ENCODE measurements at places on chromosomes 5 and 9. TPM values are rescaled to one million over a fixed set of nuclear protein-coding genes. Genes with fewer than 3 reads are reported as not detected.

RALGPS1 gene
- total RNA-seq, result 17.7 TPM

GRCh38 chr5:31197183-31197582 lies 3.7 kb downstream of the CDH6 start:
- DNase-seq, result no peak
- H3K36me3 ChIP-seq, result no peaks in the 10 kb centered on the region
- H3K27me3 ChIP-seq, result peaks cover 4% of the 10 kb centered on the region

DNA sequence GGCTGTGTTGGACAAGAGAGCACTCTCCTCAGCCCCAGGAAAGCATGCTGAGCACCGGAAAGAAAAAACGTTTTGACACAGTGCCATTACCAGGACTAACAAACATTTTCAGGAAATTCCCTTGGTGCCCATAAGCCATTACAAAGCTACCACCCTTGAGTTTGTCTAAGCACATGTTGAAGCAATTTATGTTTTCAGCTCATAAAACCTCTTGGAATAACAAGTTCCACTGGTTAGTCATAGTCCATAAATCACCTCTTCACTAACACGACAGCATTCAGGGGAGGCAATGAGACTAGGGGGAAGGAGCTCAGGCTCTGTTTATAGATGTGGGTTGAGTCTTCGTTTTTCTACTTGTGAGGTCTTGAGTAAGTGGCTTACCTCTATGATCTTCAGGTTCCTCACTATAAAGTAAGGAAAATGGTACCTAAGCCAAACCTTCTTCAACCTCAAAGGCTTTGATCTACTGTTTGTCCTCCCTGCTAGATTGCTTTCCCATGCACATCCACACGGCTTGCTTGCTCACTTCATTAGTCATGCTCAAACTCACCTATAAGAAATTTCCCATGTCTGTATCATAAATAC lies 65.4 kb downstream of the DRD1 start:
- no peak for DNase-seq
- H3K4me1 ChIP-seq, result no peaks in the 10 kb centered on the region
- H3K27me3 ChIP-seq, result no peaks in the 10 kb centered on the region
- H3K27ac ChIP-seq, result no peak overlapping the region
- no peaks in the 10 kb centered on the region for H3K36me3 ChIP-seq

SPINK4 gene
- total RNA-seq, result not detected

NEUROG1 gene
- not detected for total RNA-seq

TMEM171 gene
- 0.59 TPM for total RNA-seq

ITK gene
- total RNA-seq, result 0.90 TPM

GRCh38 chr9:130107234-130107861 lies 53.6 kb downstream of the GPR107 start:
- no peak overlapping the region for H3K4me3 ChIP-seq
- no peak overlapping the region for H3K27ac ChIP-seq
- H3K27me3 ChIP-seq, result no peaks in the 10 kb centered on the region

ORM2 gene
- not detected for total RNA-seq

CARD9 gene
- 1.1 TPM for total RNA-seq

DNA sequence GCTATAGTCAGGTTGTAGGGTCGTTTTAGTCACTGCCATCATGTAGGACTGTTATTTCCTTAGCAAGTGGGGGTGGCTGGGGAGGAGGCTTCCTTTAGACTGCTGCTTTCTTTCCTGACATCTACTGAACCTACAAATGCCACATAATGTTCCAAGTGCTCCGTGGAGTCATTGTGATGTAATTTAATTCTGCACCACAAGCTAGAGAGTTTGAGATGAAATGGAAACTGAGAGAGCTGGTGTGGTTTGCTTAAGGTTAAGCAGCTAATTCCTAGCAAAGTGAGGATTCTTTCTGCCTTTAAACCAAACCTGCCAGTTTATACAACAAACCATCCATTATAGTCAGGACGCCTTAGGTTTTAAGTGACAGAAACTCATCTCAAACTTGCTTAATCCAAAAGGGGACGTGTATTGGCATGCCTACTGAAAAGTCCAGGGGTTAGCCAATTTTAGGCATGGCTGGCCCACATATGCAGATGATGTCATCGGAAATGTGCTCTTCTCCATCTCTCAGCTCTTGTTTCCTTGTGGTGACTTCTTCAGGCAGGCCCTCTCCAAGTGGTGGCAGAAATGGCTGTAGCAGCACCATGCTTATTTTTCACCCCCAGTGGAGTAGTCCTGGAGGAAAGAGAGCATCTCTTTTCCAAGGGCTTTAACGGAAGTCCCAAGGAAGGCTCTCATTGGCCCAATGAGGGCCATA lies 30.5 kb downstream of the ZNF618 start:
- H3K27ac ChIP-seq, result no peak overlapping the region
- DNase-seq, result peak; percentile 38
- no peaks in the 10 kb centered on the region for H3K36me3 ChIP-seq
- H3K4me1 ChIP-seq, result no peaks in the 10 kb centered on the region
- no peaks in the 10 kb centered on the region for H3K27me3 ChIP-seq
- no peak overlapping the region for H3K4me3 ChIP-seq

CFAP157 gene
- total RNA-seq, result not detected

GRCh38 chr5:25568294-25568693 lies 923.5 kb upstream of the CDH10 start:
- no peaks in the 10 kb centered on the region for H3K27me3 ChIP-seq
- no peak overlapping the region for H3K4me3 ChIP-seq
- H3K36me3 ChIP-seq, result no peaks in the 10 kb centered on the region
- no peak for DNase-seq
- H3K4me1 ChIP-seq, result no peaks in the 10 kb centered on the region
- H3K27ac ChIP-seq, result no peak overlapping the region

DNA sequence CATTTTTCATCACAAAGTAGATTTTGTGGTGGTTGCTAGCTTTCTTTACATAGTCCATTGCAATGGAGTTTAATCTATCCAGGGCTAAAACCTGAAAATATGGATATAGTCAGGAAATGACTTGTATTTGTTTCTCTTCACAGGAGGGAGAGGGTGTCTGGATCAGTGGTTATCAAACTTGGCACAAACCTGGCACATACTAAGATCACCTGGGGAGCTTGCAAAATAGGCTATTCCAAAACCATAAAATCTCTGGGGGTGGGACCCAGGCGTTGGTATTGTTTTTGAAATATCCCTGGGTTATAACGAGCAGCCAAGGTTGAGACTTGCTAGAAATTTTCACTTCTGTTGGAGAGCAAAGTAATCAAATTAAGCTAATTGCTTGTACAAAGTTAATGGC lies 179.9 kb downstream of the PCSK1 start:
- no peaks in the 10 kb centered on the region for H3K27me3 ChIP-seq
- no peaks in the 10 kb centered on the region for H3K4me1 ChIP-seq
- H3K36me3 ChIP-seq, result no peaks in the 10 kb centered on the region
- no peak overlapping the region for H3K4me3 ChIP-seq

IL11RA gene
- 108 TPM for total RNA-seq

DNA sequence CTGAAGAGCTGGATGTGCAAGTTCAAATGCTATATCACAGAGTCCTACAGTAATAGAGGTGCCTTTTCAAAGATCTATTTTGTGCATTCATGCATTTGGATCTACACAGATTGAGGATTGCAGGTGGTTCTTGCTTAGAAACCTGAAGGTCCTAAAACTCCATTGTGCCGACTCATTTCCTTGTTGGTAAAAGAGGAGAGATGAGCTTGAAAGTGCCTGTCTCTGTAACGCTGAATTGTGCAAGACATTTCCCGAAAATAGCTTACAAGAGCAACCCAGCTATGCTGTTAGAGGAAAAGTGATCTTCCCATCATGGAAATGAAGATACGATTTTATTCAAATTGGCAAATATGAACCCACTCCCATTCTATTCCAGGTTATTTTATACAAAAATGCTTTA lies 110.7 kb upstream of the CXCL14 start:
- H3K4me1 ChIP-seq, result no peaks in the 10 kb centered on the region
- H3K4me3 ChIP-seq, result no peak overlapping the region
- H3K27ac ChIP-seq, result no peak overlapping the region

RFESD gene
- 2.5 TPM for total RNA-seq

DNA sequence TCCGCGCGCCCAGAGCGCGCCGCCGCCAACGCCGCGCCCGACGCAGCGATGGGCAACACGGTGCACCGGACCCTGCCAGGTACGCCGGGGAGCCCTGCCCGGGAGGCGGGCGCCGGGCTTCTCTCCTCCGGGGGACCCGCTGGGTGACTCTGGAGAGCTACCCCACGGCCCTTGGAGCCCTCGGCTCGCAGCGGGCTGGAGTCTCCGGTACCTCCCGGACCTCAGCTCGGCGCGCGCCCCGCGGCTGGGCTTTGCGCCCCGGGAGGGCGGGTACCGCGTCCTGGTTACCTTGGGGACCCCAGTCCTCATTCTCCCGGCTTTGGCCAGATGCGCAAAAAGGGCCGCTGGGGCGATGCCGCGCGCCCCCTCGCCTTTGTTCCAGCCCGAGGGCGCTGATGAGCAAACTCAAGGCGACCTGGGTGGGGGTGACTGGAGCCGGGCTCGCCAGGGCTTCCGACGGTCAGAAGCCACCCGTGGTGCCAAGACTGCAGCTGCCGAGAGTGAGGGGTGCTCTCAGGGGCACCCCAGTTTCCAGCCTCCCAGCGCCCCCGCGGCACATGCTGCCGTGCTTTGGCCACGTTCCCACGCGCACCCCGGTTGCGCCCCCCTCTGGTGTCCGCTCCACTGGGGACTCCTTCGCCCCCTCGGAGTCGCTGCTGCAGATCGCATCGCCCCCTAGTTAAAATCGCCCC lies 442 bp downstream of the NEURL1B start:
- peak overlapping the region; percentile 94 for H3K27ac ChIP-seq
- H3K4me3 ChIP-seq, result peak overlapping the region; percentile 90
- no peaks in the 10 kb centered on the region for H3K36me3 ChIP-seq
- DNase-seq, result no peak

- no peaks in the 10 kb centered on the region for H3K36me3 ChIP-seq
- H3K27ac ChIP-seq, result no peak overlapping the region
- H3K4me3 ChIP-seq, result no peak overlapping the region
- no peaks in the 10 kb centered on the region for H3K27me3 ChIP-seq
Measured at GRCh38 chr5:62093976-62094375, 212.0 kb upstream of the KIF2A start.

ZFP37 gene
- total RNA-seq, result 1.0 TPM

NUDT12 gene
- total RNA-seq, result 6.2 TPM

DNA sequence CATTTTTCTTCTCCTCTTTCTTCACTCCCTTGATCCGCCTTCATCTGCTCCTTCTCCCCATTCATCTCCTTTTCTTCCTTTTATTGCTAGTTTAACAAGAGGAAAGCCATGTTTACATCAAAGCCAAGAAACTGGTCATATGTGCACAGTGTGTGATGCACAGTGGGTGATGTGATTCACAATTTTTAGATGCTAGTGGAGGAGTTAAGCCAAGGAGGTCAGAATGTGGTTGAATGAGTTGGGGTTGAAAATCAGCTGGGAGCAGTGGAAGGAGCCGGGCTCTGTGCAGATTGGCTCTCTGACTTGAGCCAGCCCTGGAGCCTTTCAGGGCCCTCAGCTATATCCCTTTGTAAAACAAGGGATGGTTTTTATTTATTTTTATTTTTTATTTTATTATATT lies 7.3 kb downstream of the ACER2 start:
- H3K27ac ChIP-seq, result no peak overlapping the region
- no peaks in the 10 kb centered on the region for H3K4me1 ChIP-seq
- DNase-seq, result no peak
- H3K27me3 ChIP-seq, result no peaks in the 10 kb centered on the region
- H3K36me3 ChIP-seq, result no peaks in the 10 kb centered on the region

DNA sequence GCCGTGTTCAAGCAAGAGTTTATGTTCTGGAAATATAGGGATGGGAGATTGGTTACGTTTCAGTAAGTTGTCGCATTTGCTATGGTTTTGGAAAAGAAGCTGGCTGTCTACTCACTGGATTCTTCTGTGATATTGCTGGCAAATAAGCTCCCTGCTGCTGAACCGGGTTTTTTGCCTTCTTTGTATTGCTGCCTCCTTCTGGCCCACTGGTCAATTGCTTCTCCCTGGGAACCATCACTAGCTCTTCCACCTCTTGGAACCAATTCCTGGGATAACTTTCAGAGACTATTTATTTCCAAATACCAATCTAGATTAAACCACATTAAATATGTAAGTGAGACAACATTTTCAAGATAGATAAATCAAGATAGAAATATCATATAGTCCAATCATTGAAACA lies 43.0 kb downstream of the NUDT12 start:
- DNase-seq, result no peak
- no peaks in the 10 kb centered on the region for H3K36me3 ChIP-seq
- no peak overlapping the region for H3K27ac ChIP-seq
- no peaks in the 10 kb centered on the region for H3K27me3 ChIP-seq
- no peak overlapping the region for H3K4me3 ChIP-seq

DNA sequence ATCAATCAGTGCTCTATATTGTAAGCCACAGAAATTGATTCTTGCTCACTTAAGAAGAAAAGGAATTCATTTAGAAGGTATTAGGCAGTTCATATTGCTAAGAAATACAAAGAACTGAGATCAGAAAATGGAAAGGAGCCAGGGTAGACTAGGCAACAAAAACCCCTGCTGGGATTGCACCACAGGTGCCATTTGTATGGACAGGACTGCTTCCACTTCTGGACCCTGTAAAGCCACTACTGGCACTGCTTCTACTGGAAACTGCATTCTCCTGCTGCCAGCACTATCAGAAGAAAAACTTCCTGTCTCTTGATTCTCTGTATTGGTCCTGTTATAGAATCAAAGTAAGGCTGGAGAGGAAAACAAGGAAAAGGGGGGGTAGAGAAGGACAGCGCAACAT lies 45.9 kb downstream of the CERT1 start:
- no peaks in the 10 kb centered on the region for H3K36me3 ChIP-seq
- no peak for DNase-seq
- no peak overlapping the region for H3K4me3 ChIP-seq
- no peaks in the 10 kb centered on the region for H3K27me3 ChIP-seq

DNA sequence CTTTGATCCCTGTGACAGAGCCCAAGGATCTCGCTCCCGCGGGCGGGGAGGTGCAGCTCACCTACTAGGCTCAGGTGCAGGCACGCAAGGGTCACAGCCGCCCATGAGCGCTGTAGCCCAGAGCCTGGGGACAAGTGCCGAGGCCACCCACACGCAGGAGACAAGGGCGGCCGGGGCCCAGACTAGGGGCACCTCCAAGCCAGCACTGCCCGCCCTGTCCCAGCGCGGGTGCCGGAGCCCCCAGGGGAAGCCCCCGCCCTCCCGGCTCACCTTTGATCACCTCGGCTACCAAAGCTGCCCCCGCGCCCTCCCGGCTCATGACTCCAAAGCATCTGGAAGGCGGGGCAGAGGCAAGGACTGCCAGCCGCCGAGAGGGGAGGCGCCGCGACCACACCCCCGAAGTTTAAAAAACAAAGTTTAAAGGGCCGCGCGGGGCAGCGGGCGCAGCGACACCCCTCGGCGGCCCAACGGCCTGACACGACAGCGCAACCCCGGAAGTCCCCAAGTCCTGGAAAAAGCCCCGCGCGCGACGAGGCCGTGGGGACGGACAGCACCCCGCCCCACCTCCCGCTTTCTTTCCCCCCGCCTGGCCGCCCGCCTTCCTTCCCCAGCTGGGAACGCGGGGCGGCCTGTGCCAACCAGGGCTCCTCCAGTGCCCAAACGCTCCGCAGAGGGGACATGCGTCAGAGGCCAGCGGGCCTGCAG lies 53.0 kb downstream of the CDC14B start:
- no peaks in the 10 kb centered on the region for H3K27me3 ChIP-seq
- H3K27ac ChIP-seq, result peak overlapping the region; percentile 91
- no peaks in the 10 kb centered on the region for H3K36me3 ChIP-seq
- peak; percentile 83 for DNase-seq
- H3K4me3 ChIP-seq, result peak overlapping the region; percentile 58

GRCh38 chr5:108867656-108868055 lies 120.0 kb downstream of the FER start:
- no peaks in the 10 kb centered on the region for H3K27me3 ChIP-seq
- no peaks in the 10 kb centered on the region for H3K36me3 ChIP-seq
- no peaks in the 10 kb centered on the region for H3K4me1 ChIP-seq
- H3K27ac ChIP-seq, result no peak overlapping the region
- H3K4me3 ChIP-seq, result no peak overlapping the region

GRCh38 chr5:158642879-158643278 lies 456.8 kb downstream of the EBF1 start:
- H3K27ac ChIP-seq, result no peak overlapping the region
- no peaks in the 10 kb centered on the region for H3K36me3 ChIP-seq
- DNase-seq, result no peak
- H3K4me3 ChIP-seq, result no peak overlapping the region
- H3K27me3 ChIP-seq, result no peaks in the 10 kb centered on the region

Measured in right atrium auricular region (tissue), 2 donors.